Activated CD4-positive, CD25-positive, alpha-beta regulatory T cell (primary cell): ENCODE measurements at places on chromosomes 6 and 20.
A peak's percentile ranks its signal among the peaks of the same experiment; 100 is the strongest.

DNA sequence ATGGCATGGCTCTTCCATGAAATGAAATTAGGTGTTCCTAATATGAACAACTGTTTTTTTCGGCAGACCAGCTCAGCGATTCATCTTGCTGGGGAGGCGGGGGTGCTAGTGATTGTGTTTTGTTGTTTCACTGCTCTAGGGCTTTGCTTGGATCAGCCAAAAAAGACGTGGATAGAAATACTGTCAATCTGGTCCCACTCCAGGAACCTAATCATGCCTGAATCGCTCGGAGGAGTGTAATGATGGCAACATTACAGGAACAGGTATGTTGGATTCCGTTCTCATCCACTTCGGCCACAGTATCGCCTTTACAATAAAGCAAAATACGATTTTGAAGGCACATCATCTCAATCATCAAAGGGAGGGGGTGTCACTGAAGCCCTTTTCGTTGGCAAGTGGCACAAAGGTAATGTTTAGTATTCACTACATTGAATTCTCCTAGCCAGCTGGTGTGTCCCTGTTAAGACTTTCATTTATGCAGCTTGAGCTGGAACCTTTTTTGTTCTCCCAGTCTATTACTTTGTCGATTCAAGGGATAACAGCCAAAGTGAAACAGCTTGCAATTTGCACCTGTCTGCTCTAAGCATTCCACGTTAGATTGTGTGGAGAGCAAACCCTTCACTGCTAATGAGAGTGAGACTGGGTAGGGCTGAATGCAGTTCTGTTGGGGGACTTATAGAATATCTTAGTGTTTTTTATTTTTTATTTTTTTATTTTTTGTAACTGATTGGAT lies 477.7 kb downstream of the TFAP2A start:
- no peak for DNase-seq

DNA sequence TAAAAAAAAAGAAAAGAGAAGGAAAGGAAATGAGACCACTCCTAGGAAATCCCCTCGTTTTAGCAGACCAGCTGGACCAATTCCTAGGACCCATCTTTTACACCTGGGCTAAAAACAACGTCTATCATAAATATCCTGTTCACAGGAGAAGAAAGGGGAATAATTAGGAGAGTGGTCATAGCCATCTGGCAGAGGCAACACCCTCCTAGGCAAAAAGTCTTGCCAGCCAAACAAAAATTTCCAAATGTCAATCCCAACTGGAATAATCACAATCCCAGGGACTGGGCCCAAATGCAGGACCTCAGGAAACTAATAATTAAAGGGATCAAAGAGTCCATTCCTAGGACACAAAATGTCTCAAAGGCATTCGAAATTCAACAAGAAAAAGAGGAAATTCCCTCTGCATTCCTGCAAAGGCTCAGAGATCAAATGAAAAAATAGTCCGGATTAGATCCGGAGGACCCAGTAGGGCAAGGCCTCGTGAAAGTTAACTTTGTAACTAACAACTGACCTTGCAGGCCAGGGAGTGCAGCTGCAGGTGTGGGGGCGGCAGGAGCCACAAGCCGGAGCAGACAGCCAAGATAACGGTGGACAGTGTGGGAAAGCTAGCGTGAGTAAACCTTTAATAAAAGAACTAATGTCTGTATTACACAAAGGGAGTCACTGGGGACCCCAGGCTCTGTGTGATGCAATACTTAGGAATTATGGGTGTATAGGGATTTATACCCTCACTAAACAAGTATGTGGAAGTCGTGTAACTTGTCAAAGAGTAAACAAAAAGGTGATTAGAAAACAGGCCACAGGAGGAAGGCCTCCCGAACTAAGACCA lies 11.7 kb downstream of the LCA5 start:
- no peak for DNase-seq

DNA sequence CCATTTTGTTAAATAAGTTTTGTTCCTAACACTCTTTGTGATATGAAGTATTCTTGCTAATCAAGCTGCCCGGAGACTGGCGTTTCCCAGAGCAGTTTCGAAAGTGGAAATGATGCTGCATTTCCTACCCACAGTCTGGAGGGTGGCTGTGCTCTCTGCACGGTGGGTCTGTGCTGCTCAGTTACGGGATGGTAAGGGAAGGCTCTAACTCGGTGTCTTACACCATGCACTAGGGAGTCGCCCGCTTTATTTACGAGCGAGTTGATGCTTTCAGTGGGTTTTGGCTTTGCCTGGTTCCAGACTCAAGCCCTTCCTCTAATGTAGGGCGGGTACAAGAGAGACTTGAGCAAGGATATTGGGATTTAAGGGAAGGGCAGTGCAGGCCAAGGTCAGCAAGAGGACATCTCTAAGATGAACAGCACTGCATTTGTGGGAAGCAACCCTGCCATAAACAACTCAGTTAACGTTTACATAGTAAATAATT lies 180.1 kb upstream of the AKAP12 start:
- DNase-seq: no peak

GRCh38 chr6:109527989-109528388 lies 45.0 kb upstream of the ZBTB24 start:
- no peak for DNase-seq

GRCh38 chr6:166553563-166554271 lies 32.8 kb downstream of the RAMACL start:
- no peak for DNase-seq

- DNase-seq: no peak
These were observed 552 bp upstream of the DEF6 start for GRCh38 chr6:35296931-35297600.

GRCh38 chr20:52191916-52192718 lies 538 bp upstream of the ZFP64 start:
- DNase-seq: peak; percentile 22

- DNase-seq: no peak
These were observed 242.6 kb downstream of the ARID1B start for GRCh38 chr6:157019733-157020132.

- no peak for DNase-seq
These were observed 98.0 kb upstream of the NHSL1 start for GRCh38 chr6:138597336-138597735.

DNA sequence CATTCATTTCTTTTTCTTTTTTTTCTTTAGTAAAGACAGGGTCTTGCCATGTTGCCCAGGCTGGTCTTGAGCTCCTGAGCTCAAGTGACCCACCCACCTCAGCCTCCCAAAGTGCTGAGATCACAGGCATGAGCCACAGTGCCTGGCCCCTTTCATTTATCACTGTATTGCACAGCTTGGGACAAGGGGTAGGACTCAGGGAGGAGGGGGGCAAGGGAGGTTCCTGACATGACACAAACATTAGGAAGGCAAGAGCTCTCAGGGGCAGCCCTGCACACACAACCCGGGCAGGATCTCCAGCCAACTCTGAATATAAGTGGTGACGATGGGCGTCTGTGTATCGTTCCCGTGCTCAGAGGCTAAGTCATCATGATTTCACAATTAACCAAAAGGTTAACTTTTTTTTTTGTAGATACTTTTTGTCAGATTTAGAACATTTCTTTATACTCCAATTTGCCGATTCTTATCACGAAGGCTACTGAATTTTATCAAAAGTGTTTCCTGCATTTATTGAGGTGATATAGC lies 19.9 kb downstream of the SLC2A4RG start:
- DNase-seq: no peak
